ENCODE measurements at places on chromosomes 5 and 9. TPM values are rescaled to one million over a fixed set of nuclear protein-coding genes. Genes with fewer than 3 reads are reported as not detected.

The VLDLR gene
- 11.4 TPM for total RNA-seq

The DNAH5 gene
- 0.39 TPM for total RNA-seq

The KCNV2 gene
- total RNA-seq: not detected

The PHAX gene
- 40.4 TPM for total RNA-seq

The BTNL8 gene
- not detected for total RNA-seq

Data from tibial nerve (tissue), 4 donors.